Ascending aorta (tissue), 2 donors: ENCODE measurements at places on chromosomes 5 and 9. TPM values are rescaled to one million over a fixed set of nuclear protein-coding genes. Genes with fewer than 3 reads are reported as not detected.

DNA sequence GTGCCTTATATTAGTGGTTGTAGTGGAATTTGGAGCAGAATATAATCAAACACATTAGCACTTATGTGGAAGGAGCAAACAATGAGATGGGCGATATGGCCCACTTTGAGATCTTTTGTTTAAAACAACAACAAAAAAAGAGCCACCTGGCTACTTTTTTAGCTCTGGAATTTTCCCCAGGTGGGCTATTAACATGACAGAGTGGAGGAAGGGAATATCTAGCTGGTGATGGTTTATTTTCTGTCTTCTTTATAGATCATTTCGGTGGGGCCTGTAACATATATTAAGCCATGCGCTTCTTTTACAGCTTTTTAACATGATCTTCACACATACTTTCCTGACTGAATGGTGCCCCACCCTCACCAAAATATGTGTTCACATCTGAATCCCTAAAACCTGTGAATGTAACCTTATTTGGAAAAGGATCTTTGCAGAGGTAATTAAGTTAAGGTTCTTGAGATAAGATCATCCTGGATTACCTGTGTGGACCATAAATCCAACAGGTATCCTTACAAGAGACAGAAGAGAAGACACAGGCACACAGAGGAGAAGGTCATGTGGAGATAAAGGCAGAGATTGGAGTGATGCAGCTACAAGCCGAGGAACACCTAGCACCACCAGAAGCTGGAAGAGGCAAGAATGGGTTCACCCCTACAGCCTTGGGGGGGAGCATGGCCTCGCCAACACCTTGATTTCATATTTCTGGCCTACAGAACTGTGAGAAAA is 16.6 kb upstream of the ENTREP1 start:
- H3K4me3 ChIP-seq = no peak overlapping the region
- no peaks in the 10 kb centered on the region for H3K27me3 ChIP-seq
- no peak overlapping the region for H3K27ac ChIP-seq
- H3K4me1 ChIP-seq = peaks cover 3% of the 10 kb centered on the region

The GZMA gene
- total RNA-seq = not detected

The ZNF618 gene
- 16.1 TPM for total RNA-seq

The APBA1 gene
- 8.7 TPM for total RNA-seq
